ENCODE measurements at places on chromosomes 4 and X.

- DNase-seq: no peak
These were observed 7.4 kb downstream of the MBNL3 start for GRCh38 chrX:132481449-132481848.

DNA sequence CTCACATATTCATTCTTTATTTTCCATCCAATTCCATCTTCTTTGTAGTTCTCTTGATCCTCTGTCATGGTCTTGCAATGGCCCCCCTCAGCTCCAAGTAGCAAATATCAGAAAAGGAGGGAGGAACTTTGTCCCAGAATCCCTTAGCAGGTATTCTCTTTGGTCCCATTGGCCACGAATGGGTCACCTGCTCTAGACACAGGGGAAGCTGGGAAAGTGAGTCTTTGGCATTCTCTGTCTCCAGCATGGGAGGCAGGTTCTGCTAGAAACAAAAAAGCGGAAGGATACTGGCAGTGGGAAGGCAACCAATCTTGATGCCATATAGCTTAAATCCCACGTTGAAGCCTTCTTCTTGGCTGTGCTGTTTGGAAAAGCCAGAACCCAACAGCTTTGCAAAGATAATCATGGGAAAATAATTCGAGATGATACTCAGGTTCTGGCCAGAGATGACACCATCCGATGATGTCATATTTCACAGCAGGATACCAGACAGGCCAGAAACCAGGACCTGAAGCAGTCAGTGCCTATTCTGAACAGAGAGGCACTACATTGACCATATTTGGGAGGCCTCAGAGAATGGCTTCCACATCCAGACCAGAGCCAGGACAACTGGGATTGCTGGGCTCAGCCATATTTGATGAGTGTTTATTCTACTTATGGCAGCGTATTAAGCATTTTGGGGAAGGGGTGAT, 110.4 kb upstream of the ATXN3L start:
- DNase-seq: no peak

GRCh38 chr4:1382776-1383727, 23.2 kb downstream of the NKX1-1 start:
- no peak for DNase-seq

GRCh38 chrX:44891642-44892041, 18.7 kb downstream of the KDM6A start:
- no peak for DNase-seq

DNA sequence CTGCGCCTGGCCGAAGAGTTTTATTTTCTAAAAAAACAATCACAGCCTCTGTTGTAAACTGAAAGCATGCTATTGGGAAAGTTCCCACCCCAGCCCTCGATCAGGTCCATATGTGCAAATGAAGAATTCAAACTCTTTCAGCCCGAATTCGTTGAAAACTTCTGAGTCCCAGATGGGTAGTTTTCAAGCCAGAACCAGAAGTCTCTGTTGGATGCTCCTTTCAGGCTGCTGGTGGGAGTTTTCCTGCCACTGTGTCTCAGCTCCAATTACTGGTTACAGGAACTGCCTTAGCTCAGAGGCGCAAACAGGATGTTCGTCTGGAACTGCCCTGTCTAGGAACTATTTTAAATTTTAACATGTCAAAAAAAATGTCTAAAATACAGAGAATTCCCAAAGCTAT, 9.3 kb upstream of the ALG13 start:
- DNase-seq: no peak

DNA sequence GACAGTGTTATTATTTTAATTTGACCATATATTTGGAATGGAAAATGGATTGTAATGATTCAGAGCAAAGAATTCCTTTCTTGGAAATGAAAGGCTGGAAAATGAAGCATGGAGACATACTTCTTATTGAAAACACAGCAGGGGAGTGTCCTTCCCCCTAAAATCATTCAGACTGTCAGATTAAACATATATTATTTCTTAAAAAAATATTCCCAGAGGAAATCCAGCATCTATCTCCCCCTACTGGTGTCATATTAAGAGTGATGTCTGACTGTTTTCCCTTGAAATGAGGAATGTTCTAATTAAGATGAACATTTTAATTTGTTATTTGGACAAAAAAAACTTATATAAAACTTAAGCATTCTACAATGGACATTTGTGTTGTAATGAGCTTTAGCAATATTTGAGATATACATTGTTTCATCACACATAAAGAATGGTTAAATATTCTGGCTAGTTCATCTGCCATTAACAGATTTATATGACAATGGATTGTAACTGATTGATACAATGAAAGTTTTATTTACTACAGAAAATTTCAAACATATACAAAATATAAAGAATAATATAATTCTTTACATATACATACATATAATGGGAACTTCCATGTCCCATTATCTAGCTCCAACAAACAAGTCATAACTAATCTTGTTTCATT, 264.6 kb downstream of the SPRY1 start:
- no peak for DNase-seq

GRCh38 chr4:154124539-154125255, 335.8 kb upstream of the SFRP2 start:
- no peak for DNase-seq

GRCh38 chr4:17760626-17761025, 20.8 kb downstream of the FAM184B start:
- peak; percentile 27 for DNase-seq

DNA sequence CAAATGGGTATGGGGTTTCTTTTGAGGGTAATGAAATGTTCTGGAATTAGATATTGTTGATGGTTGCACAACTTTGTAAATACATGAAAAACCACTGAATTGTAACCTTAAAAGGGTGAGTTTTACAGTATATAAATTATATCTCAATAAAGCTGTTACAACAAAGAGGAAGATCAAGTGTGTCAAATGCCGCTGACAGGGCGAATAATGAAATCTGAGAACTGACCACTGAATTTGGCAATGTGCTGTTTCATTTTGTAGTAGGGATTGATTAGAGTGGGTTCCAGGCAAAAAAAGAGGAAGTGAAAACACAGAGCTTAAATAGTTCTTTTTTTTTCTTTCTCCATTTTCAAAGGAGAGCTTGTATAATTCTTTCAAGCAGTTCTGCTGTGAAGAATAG, 161.1 kb upstream of the NAP1L5 start:
- no peak for DNase-seq

DNA sequence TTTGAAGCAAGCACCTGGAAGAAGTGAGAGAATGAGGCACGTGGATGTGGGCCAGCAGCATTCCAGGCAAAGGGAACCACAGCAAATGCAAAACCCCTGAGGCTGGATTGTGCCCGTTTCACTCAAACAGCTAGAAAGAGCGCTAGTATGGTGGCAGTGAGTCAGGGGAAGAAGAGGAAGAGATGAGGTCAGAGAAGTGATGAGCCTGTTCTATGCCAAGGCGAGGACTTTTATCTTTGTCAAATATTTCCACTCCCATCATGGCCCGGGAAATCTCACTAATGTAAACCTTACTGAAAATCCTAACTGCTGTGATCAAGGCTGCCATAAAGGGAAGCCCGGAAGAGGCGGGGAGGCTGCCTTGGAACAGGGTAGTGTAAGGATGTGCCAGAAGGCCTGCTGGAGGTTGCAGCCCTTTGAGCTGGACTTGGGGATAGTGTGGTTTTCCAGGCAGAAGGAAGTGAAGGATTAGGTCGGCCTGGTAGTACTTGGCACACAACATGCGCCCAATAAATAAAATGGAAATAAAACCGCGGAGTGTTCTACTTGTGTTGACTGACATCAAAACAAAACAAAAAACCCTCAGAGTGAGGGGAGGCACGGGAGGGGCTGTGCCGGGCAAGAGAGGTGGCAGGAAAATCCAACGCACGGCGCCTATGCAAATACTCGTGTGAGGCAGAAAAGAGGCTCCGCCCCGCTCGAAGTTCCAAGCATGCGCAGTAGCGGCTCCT, 1.2 kb upstream of the CDK16 start:
- no peak for DNase-seq

DNA sequence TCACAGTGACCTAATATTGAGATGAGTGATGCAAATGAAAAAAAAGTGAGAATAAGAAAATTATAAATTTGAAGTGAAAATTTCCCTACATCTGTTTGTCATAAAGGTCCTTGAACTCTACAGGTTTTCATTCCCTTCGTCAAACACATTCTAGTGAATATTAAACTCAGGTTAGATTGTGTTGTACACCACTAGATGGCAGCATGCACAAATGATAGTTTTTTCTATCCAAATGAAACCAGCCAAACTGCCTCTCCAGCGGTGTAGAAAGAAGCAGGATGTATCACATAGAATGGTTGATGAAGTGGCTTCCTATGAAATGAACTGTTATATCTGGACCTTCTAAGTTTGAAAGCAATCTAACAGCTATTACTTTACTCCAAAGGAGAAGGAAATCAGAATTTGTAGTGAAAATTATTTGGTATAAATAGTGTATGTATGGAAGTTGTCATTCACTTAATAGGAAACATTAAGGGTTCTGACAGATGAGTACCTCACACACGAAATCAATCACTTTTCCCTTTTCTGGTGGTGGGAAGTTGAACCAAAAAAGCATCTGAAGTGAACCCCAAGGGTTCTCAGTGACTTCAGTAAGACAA, 382.7 kb downstream of the UNC5C start:
- peak; percentile 22 for DNase-seq

GRCh38 chr4:144575181-144575580, 70.8 kb upstream of the HHIP start:
- no peak for DNase-seq

DNA sequence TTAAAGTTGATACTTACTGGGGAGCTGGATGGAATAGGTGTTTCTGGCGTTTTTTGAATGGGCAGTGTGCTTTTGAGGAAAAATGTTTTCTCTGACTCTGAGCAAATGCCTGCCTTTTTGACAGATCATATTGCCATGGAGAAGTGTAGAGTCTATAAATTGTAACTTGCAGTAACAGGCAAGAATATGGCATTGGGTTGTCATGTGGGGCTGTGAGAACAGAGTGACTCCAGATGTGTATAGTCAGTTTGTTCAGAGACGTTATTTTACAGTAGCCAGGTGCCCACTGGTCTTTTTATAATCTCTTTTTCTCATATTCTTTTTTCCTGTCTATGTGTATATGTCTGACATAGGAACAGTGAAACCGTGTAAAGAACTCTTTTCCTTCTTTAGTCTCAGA, 40.8 kb downstream of the RAPGEF2 start:
- no peak for DNase-seq

All from NT2/D1 (cell line).